ENCODE measurements at places on chromosomes 13 and 19.

GRCh38 chr13:80469853-80470381 is 129.0 kb upstream of the SPRY2 start:
- no peak for DNase-seq

DNA sequence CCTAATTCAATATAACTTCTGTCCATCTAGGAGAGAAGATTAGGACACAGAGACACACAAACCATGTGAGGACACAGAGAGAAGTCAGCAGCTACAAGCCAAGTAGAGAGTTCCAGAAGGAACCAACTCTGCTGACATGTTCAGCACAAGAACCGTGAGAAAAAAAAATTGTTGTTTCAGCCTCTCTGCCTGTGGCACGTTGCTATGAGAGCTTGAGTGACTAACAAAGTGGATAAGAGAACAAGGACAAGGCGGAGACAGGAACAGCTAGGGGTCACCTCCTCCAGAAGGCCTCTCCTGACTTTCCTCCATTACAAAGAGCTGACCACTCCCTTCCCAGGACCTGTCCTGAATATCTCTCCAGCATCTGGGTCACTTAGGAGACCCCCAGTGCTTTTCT is 5.6 kb upstream of the SIGLEC12 start:
- no peak for DNase-seq

- DNase-seq: no peak
These were observed 106.3 kb downstream of the KCTD15 start for GRCh38 chr19:33902802-33903488.

- DNase-seq: no peak
These were observed 34.1 kb downstream of the SUGP2 start for GRCh38 chr19:18999016-18999758.

- DNase-seq: no peak
These were observed 83.8 kb upstream of the KL start for GRCh38 chr13:32932376-32932775.

GRCh38 chr19:3822683-3823349 is 36.6 kb upstream of the MATK start:
- no peak for DNase-seq

DNA sequence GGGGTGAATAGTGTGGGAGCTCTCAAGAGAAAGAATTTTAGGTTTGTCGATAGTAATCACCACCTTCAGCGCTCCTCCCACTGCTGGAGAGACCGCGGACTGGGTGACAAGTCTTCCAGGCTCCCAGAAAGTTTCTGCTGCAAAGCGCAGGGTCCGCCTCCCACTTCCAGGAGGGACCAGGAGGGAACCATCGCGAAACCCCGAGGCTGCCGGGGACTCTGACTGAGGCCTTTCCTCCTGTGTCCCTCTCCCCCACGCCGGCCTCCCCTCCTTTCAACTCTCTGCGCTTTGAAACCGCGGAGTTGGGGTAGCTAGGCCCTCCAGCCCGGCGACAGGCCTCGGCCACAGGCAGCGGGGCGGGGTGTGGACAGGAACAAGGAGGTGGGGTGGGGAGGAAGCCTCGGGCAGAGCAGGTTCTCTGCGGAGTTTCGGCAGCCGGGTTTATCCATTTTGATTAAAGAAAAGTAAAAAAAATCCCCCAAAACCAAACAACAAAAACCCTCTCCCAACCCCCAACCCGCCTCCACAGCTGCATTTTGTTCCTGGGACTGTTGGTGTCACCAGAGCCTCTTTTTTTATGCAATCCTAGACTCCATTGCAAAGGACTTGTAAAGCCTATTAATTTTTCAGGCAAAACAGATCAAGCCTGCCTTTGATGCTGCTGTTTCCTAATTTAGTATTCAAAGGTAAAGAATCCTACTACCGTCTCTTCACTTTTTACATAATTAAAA is 157.2 kb downstream of the TM9SF2 start:
- DNase-seq: peak; percentile 72

GRCh38 chr19:6694147-6694815 is 24.3 kb upstream of the TNFSF14 start:
- DNase-seq: no peak

DNA sequence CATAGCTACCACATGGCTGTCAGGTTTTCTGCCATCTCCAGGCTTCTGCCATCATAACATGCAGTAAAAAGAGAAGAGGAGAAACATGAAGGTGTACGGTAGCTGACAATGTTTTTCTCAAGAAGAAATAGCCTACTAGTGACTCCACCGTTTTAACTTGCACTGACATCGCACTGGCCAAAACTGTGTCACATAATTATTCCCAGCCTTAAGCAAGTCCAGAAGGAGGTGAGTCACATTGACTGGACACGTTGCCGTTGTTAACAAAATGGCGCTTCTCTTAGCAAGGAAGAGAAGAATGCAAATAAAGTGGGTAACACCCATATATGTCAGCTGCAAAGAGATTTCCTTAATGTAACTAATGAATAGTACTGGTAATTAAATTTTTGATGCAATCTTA is 810.4 kb upstream of the SLC10A2 start:
- no peak for DNase-seq

- DNase-seq: peak; percentile 47
These were observed 7.8 kb downstream of the ZNF600 start for GRCh38 chr19:52778811-52779210.

DNA sequence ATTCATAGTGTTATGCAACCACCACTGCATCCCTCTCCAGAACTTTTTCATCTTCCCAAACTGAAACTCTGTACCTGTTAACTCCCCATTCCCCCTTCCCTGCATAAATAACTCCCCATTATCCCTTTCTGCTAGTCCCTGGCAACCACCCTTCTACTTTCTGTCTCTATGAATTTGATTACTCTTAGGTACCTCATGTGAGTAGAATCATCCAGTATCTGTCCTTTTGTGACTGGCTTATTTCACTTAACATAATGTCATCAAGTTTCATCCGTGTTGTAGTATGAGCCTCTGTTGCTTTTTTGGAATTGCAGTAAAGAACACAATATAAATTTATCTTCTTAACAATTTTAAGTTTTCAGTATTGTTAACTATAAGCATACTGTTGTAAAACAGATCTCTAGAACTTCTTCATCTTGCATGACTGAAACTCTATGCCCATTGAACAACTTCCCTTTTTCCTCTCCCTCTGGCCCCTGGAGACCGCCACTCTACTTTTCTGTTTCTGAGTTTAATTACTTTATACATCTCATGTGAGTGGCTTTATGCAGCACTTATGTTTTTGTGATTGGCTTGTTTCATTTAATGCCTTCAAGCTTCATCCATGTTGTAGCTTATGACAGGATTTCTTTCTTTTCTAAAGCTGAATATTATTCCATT is 87.3 kb upstream of the ABCC4 start:
- no peak for DNase-seq

GRCh38 chr13:41470196-41470595 is 12.8 kb downstream of the RGCC start:
- DNase-seq: peak; percentile 53

DNA sequence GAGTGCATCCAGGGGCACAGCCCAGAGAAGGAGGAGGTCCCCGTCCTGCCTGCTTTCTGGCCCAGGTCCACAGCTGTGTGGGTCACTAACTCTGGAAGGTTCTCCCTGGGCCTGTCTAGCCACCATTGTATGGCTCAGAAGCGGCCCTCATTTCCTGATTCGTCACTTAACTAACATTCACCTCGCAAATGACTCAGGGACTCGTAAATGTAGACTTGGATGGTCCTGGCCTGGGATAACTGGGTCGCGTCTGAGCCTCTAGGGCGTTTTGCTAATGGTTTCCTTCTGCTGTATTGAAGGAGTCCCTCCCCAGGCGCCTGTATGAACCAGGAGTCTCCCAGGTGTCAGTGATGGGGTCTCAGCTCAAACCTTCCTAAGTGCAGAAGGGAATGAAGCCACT is 162.8 kb downstream of the ZNF536 start:
- DNase-seq: no peak

DNA sequence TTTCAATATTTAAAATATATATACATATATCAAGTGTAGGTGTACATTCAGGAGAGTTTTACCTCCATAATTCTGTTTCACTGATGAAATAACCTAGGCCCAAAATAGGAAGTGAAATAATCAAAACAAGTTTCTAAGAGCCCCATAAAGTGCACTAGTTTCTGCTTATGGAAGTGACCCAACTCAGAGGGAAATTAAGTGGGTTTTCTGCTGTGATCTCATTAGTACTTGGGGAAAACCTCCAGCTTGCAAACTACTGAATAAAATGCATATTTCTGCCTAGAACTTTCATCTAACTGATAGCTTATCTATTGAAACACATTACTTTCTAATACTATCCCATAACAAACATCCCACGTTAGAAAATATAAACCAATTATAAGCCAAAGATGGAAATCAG is 45.4 kb upstream of the MIR17HG start:
- DNase-seq: no peak

- no peak for DNase-seq
These were observed 522.0 kb upstream of the ATXN8OS start for GRCh38 chr13:69585656-69586055.

GRCh38 chr13:48579165-48579918 is 46.5 kb upstream of the RCBTB2 start:
- DNase-seq: no peak

DNA sequence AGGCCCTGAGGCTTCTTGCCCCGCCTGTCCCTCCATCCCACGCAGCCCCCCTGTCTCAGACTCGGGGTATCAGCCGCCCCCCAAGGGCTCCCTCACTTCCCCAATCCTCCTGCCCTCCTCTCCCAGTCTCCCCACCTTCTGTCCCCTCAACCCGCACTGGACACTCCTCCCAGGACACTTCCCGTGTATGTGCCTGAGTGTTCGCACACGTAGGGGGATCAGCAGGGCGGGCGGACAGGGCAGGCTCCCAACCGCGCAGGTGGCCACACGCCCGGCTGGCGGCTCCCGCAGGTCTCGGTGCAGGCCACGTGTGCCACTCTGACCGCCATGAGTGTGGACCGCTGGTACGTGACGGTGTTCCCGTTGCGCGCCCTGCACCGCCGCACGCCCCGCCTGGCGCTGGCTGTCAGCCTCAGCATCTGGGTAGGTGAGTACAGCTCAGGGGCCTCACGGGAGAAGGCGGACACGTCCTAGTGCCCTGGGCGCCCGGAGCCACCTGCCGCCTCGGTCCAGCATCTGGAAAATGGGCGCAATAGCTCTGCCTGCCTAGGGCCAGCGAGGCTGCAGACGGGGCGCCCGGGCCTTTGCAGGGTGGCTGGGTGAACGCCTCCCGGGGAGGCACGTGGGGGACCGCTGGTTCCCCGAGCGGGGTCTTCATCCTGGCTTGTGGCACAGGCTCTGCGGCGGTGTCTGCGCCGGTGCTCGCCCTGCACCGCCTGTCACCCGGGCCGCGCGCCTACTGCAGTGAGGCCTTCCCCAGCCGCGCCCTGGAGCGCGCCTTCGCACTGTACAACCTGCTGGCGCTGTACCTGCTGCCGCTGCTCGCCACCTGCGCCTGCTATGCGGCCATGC is 2.3 kb downstream of the KISS1R start:
- no peak for DNase-seq

Measured in CD4-positive, alpha-beta T cell treated with Interleukin-4 for 1 hour (primary cell).